ENCODE measurements at places on chromosomes 3 and 15.

GRCh38 chr3:132553826-132554225 is 43.2 kb upstream of the ACKR4 start:
- no peak for DNase-seq

- no peak for DNase-seq
Observed at GRCh38 chr3:70752051-70752450, 439.6 kb upstream of the MDFIC2 start.

DNA sequence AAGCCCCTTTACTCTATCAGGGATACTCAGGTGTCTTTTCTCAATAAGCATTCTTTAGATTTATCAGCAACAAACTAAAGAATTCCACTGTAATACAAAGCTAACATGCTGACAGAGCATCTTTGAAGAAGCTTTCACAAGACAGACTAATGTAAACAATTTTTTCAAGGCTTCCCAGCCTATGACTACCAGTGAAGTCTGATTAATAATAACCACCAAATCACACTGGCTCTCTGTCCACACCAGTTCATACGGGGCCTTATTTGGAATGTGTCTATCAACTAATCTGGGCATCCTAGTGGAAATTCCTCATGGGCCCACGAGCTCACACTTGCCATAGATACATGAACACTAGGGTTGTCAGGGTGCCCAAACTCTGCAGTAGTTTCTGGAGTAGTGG is 84.5 kb downstream of the EFL1 start:
- DNase-seq = no peak

DNA sequence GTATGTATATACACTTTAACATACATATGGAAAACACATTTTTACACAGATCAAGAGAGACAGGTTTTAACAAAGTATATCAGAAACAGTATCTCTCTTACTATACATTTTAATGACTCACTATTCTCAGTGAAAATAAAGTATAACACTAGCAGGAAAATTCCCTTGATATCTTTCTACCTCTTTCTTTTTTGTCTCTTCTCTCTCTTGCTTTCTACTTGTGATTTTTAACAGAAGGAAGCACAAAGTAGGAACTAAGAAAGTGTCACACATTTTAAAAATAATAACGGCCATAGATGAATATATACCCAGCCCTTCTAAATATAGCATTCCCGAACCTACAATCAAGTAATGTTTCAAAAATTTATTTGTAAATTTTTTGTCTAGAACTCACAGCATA is 4.8 kb downstream of the DENND4A start:
- no peak for DNase-seq

DNA sequence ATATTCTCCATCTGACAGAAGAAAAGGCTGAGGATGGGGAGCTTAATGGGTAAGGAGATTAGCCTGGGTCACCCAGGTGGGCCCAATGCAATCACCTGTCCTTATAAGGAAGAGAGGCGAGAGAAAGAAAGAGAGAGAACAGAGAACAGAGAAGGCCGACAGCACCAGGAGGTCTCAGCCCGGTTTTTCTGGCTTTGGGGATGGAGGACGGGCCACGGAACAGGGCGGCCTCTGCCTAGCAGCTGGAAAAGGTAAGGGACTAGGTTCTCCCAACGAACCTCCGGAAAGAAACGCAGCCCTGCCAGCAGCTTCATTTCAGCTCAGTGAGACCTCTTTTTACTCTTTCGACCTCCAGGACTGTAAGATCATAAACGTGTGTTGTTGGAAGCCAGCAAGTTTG is 196.0 kb upstream of the LYSMD4 start:
- no peak for DNase-seq

DNA sequence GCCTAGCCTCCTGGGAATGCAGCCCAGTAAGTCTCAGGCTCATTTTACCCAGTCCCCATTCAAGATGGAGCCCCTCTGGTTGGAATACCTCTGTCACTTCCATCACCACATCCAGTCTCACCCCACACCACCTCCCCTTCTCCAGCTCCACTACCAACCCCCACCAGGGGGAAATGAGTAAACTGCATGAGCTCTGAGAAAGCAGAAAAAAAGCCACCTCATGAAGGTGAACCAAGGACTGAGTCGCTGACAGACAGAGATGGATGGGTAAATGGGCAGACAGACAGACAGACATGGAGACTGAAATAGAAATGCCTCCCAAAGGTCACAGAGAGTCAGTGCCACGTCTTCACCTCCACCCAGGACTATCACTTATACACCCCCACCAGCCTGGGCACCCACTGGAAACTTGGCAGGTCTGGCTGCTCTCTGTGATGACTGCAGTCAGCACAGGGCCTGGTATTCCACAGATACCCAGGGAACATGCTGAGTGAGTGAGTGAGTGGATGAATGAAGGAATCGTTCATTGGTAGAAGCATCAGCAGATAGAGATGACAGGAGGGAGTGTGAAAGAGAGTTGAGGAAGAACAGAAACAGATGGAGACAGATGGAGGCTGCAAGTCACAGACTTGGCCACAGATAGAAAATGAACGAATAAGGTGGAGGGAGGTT is 4.9 kb upstream of the LOXL1 start:
- DNase-seq = no peak

GRCh38 chr3:1723726-1724125 is 374.9 kb upstream of the CNTN4 start:
- no peak for DNase-seq

DNA sequence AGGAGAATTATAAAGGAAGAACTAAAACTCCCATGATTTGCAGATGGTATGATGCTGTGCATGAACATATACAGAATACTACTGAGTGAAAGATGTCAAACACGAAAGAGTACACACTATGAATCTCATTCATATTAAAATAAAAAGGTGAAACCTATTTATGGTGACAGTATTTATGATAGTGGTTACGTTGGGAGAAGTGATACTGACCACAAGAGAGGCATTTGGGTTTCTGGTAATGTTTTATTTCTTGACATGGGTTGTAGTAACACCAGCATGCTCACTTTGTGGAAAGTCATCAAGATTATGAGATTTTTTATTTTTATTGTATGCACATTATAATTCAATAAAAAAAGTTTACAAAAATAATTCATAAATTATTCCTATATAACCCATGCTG is 324.0 kb downstream of the GAP43 start:
- no peak for DNase-seq

DNA sequence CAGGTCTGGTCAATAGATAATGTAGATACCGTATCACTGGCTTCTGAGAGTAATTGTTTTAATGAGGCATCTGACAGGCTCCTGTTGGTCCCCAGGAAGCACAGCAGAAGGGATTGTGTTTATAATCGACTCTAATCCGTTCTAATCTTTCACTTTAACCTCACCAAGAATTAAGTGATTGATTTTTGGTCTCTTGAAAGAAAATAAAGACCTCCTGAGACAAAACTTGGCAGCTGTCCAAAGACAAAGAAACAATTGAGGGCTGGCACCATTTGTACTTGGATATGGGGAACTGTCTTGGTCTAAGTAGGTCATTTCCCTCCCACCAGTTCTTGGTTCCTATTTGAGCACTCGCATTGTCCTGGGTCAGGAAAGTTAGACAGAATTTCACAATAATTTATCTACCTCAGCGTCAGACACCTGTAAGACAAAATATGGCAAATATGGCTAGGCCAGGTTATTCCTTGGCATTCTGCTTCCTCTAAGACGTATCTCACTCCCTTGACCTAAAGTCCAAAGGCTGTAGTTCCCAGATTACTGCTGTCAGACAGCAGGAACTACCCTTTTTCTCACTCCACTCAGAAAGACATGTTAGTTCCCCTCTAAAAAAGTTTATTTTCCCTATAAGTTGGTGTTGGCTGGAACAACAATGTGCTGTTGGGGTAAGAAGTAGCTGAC is 22.7 kb upstream of the CD96 start:
- DNase-seq = no peak

- no peak for DNase-seq
Observed at GRCh38 chr3:71219744-71220638, 363.5 kb downstream of the FOXP1 start.
